Cortex of kidney (tissue), 1 donor: ENCODE measurements at places on chromosomes 6 and 20.

GRCh38 chr6:157732007-157732406 lies 91.0 kb upstream of the SNX9 start:
- no peak for DNase-seq

DNA sequence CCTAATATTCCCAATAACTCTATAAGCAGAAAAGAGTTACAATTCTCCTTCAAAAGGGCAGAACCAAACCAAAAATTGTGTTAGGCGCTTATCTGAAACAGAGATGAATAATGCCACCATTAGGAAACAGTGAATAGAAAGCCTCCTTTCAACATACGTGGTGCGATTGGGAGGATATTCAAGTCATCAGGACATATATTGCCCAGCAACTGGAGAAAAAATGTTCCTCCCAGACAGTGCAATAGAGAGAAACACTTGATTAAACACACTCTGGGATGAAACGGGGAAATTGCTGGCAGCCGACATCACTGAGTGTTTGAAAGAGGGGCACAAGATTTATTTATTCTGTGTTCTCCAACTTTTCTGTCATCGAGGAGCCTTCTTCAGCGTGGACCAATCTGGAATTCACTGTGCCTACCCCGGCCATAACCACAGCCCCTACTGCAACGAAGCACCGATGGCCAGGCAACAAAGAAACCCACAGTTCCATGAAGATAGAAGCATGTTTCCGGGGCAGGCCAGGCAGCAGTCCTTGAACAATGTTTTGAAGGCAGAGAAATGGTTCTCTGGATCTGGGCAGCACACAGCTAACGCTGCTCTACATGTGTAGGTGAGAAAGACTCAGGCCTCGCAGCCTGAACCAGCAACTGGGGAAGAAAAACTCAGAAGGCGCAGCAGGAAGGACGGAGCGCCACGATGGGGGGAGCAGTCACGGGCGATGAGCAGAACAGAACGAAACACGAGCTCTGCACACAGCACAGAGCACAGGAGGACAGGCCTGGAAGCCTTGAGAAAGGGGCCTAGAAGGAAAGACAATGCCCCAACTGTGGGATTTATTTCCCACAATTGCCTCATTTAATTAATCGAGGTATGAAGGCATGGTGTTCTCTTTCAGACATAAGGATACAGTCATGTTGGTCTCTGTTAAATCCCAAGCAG lies 234.2 kb upstream of the FOXQ1 start:
- no peak for DNase-seq

DNA sequence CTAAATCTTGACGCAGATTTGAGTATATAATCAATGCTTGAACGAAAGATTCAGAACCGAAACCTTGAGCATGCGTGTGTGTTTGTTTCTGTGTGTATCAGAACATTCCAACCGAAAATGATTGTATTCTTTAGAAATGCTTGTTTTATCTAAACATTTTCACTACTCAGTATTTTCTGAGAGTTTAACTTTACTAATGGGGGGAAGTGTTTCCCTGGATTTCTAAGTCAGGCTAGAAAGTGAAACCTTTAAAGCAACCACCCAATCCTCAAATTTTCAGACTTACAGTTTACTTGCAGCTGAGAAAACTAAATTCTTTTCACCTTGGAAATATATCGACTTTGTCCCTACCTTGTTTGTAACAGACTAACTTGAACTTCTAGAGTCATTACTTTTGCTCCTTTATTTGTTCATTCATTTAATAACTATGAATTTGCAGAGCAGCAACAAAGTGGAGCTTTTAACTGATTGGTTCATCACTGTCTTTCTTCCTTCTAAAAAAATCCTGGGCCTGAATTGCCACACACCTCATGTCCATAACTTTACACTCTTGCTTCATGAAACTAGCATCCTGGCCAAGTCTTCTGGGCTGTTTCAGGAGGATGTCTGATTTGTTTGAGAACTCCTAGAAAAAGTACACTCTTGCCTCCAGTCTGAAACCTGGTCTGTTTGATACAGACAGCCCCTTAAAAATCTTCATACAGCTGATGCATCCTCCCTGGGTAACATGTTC lies 77.8 kb upstream of the XRN2 start:
- no peak for DNase-seq

DNA sequence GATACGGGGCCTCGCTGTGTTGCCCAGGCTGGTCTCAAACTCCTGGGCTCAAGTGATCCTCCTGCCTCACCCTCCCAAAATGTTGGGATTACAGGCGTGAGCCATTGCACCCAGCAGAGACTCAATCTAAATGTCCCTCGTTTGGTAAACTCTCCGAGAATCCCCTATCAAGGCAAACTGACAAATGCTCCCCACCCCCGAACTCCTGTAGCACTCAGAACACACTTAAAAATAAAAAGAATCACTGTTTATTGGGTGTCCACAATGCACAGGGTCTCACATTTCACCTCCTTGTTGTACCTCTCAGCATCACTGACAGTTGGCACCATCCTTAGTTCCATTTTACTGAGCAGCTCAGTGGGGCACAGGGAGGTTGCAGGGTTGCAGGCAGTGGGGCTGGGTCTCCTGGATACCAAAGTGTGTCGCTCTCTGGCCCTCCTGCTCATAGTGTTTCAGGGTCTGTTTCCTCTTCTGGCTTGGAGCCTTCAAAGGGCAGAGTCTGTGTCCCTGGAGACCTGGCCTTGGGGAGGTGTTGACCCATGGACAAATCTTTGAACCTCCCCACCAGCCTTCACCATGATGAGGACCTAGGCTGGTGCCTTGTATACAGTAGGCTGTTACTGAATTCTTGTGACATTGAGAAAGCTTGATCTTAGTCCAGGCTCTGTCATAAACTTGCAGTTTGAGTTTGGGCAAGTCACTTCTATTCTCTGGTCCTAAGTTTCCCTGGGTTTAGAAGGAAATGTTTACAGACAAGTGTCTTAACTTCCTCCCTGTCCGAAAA lies 8.5 kb upstream of the SRC start:
- DNase-seq: no peak

GRCh38 chr6:39221779-39222641 lies 7.3 kb downstream of the KCNK5 start:
- DNase-seq: no peak

DNA sequence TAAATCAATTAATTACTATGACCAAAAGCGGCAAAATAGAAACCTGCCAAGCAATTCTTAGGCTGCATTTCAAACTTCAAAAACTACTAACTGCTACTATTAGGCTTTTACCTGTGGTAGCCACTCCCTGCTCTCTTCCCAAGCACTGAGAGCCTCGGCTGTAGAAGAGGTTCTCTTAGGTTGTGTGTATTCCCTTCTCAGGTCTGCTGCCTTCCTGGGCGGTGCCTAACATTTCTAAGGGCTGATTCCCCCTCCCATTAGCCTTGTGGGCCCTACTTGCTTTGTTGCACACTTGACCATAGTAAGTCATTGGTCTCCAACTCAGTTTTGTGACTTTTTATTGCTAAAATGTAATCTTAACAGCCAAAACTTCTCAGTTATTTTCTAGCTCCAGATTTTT lies 146.1 kb upstream of the C6orf118 start:
- DNase-seq: no peak

DNA sequence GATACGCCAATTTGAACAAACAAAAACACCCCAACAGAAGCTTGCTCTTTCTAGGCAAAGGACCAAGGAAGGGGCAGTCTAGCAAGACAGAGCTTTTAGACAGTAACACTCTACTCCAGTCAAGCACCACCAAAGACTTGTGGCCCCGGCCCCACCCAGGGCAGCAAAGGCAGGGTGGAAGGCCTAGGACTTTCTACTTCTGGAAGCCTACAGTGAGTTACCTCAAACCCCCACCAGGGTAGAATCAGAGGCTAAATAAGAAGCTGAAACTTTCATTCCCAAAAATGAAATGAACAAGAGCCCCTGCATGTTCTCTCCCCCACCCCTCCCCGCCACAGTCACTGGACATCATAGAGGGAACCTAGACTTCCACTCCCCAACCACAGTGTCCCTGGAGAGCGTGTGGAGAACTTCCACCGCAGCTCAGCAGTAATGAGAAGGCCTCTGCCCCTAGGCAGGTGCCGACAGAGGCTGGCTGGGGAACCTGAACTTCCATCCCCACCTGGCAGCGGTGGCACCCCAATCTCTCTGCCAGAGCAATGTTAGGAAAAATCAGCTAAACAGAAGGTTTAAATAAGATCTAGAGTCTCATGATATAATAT lies 40.0 kb downstream of the KATNA1 start:
- DNase-seq: no peak

DNA sequence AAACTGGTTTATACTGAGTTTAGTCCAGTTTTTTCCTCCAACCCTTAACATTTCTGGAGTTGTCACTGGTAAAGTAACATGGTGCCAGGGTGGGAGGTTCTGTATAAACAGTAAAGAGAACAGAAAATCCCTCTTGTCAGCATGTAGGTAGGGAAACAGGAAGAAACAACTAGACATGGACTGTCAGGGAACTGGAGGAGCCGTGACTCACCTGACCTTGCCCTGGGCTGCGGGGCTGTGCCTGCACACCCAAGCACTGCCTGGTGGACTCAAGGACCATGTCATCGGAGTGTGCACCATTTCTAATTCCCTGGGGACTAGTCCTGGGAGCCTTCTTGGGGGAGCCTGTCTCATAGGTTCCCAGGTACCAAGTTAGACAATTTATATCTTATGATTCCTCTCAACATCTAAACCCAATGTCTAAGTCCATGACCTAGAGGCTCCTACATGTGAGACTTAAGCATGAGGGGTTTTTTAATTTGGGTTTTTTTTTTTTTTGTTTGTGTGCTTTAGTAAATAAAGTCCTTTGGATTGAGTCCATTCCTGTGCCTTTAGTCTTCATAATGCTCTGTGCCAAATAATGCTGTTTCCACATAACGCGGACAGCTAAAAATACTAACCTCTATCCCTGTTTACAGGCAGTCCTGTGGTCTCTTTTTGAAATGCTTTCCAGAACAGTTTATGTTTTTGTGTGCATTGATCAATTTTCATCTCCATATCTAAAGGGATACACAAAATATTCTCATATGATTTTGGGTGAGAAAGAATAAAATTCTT lies 136.9 kb upstream of the SUPT3H start:
- DNase-seq: no peak

- DNase-seq: no peak
Measured at GRCh38 chr6:121086876-121087275, 247.4 kb downstream of the TBC1D32 start.

GRCh38 chr20:50624351-50625016 lies 66.9 kb downstream of the RIPOR3 start:
- no peak for DNase-seq
